ENCODE measurements at places on chromosomes 4 and X. TPM values are rescaled to one million over a fixed set of nuclear protein-coding genes. Genes with fewer than 3 reads are reported as not detected.

DNA sequence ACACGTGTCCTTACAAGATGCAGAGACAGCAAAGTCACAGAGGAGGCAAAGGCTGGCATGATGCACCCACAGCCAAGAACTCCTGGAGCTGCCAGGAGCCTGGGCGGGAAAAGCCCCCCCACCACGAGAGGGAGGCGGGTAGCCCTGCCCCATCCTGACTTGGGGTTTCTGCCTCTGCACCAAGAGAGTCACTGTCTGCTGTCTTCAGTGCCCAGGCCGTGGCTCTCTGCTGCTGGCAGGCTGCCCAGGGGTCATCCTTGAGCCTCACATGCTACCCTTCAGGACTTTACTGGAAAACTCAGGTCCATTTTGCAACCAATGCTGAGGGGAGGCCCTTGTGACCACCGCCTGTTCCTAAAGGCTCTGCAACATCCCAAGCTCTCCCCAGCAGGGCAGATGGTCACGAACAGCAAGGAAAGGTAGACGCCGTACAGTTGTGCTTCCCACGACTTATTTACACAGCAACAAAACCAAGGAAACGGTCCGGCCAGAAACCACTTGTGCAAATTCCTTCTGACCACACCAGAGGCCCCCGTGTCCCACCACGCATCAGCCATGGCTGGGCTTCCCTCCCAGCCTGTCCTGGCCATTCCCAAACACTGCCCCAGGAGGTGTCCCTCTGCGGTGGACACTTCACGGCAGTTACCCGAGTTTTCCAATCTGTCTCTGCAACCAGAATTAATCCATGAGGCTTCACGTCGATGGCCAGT is 56.9 kb downstream of the ACOX3 start:
- DNase-seq: no peak

- DNase-seq: no peak
These were observed 23.3 kb upstream of the INTU start for GRCh38 chr4:127609484-127609883.

GRCh38 chrX:19354625-19355024 is 10.9 kb downstream of the PDHA1 start:
- DNase-seq: no peak

DNA sequence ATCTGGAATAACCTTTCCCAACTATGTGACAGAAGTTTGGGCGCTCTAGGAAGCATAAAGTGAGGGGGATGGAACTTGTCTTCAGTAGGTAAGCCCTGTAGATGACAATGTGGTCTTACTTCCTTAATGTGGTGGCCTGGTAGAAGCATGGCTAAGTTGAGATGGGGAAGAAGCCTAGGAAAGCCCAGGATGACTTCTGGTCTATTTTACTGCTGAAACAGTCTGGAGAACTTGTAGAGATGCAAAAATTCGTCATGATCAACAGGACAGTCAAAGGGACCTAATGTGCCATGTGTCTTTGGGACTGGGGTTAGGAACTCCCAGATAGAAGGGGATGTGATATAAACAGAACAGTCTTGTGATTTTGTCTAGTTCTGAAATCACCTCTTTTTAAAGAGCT is 40.8 kb downstream of the CCNG2 start:
- DNase-seq: no peak

DNA sequence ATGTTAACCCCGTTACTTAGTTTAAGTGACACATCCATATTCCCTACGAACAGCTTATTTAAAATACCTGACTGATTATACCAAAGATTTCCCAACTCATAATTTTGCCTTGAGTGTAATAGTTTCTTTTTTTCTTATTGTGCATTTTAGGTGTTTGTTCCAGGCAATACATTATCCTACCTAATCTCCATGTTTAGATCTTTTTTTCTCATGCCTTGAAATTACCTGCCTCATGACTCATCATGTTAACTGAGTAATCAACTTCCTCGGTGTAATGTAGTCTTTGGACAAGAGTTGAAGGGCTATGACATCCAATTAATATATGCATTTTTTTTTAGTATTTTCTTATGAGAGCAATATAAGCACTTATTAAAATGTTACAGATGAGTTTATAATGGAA is 228.7 kb upstream of the ANKRD50 start:
- DNase-seq: no peak

- no peak for DNase-seq
These were observed 154.3 kb upstream of the EOLA2 start for GRCh38 chrX:150092549-150092948.

GRCh38 chr4:7985072-7985471 is 45.4 kb upstream of the AFAP1 start:
- DNase-seq: no peak

GRCh38 chrX:131704136-131704695 is 160.3 kb downstream of the OR13H1 start:
- DNase-seq: peak; percentile 89

DNA sequence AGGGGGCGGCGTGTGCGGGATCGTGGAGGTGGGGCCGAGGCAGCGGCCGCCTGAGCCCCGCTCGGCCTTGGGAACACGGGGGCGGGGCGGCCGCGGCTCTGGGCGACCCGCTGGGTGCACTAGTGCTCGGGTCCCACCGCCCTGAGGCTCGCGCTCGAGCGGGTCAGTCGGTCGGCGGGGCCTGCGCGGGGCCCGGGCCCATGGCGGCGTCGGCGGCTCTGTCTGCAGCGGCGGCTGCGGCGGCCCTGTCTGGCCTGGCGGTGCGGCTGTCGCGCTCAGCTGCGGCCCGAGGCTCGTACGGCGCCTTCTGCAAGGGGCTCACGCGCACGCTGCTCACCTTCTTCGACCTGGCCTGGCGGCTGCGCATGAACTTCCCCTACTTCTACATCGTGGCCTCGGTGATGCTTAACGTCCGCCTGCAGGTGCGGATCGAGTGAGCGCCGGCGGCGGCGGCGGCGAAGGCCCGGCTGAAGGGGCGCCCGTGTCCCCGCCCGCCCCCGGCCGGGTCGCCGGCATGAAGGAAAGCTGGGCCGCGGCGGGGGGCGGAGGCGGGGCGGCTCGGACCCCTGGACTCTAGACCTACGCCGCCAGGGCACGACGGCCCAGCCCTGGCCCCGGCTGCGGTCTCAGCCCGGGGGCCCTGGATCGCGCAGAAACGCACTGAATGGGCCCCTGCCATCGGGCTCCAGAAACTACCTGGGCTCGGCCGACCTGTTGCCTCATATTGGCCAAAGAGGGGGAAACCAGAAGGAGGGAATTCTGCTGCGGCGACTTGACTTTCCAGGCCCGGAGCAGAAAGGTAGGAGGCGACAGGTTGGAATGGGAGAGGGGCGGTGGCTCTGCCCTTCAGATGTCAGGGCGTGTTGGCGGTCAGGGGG is at the start of gene SMIM10L2A:
Gene SMIM10L2A (plus strand): TSS at position 13 of the 878 bp plus-strand sequence. CDS start 188 bp downstream, at position 201.
- DNase-seq: no peak

DNA sequence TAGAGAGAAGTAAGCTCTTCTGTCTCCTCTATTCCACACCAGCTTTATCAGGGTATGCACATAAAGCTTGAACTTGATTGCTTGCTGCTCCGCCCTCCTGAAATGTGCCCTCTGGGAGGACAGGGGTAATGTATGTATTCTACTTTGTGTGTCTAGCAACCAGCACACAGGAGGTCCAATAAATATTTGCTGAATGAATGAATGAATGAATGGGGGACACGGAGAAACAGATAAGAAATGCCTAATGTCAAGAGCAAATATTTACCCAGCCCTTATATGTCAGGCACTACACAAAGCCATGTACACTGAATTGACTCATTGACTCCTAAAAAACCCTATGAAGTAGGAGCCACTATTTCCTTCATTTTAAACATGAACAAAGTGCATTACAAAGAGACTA is 2.3 kb upstream of the MSL3 start:
- DNase-seq: no peak

- DNase-seq: no peak
These were observed 108.2 kb upstream of the SORBS2 start for GRCh38 chr4:185920171-185920570.

DNA sequence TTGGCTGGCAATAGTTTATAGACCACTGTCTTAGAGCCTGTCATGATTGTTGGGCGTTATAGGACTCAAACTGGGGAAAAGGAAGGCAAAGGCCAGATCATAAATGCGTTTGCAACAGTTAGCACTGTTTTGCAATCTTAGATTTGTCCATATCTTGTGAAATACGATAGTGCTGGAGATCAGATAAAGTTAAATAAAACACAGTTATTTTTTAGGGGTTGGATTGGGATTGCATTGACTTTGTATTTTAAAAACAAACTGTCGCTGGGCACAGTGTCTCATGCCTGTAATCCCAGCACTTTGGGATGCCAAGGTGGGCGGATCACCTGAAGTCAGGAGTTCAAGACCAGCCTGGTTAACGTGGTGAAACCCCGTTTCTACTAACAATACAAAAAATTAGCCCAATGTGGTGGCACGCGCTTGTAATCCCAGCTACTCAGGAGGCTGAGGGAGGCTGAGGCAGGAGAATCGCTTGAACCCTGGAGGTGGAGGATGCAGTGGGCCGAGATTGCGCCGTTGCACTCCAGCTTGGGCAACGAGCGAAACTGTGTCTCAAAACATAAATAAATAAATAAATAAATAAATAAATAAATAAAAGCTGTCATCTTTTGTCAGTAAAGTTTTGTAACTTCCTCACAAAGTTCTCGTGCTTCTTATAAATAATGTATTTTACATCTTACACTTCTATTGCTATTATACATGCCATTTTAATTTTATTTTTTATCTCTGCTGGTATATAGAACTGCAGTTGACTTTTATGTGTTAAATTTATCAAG is 117.2 kb downstream of the KDM6A start:
- no peak for DNase-seq

- no peak for DNase-seq
These were observed 119.7 kb downstream of the CHRNA9 start for GRCh38 chr4:40454816-40455215.

- DNase-seq: no peak
These were observed 111.6 kb downstream of the BTC start for GRCh38 chr4:74682567-74683359.

DNA sequence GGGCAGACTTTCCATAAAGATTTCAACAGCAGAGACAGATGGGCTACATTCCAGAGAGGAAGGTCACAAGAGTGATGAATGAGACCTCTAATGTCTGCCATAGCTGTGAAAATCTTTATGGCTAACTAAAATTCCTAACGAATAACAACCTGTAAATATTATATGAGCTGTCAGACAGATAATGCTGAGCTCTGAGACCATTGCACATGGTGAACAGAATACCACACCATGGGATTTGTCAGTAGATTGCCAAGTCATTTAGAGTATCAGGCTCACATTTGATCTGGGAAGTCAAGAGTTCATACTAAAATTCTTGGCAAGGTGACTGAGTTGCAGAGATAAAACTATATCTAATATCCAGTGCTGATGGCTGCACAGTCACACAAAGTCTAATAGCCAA is 259.2 kb upstream of the FTHL17 start:
- DNase-seq: no peak

DNA sequence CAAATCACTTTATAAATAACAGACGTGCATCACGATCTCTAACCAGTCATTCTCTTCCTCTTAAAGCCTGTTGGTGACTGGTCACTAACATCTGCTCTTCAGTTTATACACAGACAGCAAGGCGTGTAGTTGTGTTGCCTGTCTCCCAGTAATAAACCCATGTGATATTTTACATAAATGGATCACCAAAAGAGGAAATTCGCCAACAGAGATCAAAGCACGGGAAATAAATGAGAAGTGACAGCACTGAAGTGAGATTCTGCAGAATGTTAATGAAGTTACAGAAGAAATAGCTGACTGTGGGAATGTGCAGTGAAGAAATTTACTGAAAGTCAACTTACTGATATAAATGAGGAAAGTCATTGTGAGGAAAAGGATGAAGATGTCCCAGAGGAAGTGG is 47.0 kb downstream of the AFF1 start:
- no peak for DNase-seq

- DNase-seq: no peak
These were observed 46.4 kb downstream of the AKAP4 start for GRCh38 chrX:50154429-50154828.

DNA sequence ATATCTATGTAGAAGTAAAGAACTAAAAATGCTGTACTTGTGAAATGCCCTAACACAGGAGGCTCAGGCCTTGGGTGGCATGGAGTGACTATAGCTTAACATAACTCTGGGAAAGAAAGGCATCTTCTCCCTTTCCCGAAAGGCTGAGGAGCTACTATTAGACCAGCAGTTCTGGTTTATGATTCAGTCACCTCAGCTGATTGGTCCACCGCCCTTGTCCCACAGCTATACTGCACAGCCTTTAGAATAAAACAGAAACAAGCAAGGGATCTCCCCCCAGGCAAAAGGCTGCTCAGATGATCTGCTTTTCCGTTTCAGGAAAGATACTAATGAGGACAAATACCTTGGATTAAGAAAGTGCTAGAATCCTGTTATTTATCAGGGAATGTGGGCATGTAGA is 171.3 kb downstream of the SNCA start:
- DNase-seq: no peak

- peak; percentile 60 for DNase-seq
These were observed 14.7 kb upstream of the GSX2 start for GRCh38 chr4:54085284-54085683.

- DNase-seq: no peak
These were observed 139.5 kb downstream of the CPZ start for GRCh38 chr4:8732092-8732491.

GRCh38 chr4:11585506-11585905 is 156.8 kb upstream of the HS3ST1 start:
- DNase-seq: no peak

DNA sequence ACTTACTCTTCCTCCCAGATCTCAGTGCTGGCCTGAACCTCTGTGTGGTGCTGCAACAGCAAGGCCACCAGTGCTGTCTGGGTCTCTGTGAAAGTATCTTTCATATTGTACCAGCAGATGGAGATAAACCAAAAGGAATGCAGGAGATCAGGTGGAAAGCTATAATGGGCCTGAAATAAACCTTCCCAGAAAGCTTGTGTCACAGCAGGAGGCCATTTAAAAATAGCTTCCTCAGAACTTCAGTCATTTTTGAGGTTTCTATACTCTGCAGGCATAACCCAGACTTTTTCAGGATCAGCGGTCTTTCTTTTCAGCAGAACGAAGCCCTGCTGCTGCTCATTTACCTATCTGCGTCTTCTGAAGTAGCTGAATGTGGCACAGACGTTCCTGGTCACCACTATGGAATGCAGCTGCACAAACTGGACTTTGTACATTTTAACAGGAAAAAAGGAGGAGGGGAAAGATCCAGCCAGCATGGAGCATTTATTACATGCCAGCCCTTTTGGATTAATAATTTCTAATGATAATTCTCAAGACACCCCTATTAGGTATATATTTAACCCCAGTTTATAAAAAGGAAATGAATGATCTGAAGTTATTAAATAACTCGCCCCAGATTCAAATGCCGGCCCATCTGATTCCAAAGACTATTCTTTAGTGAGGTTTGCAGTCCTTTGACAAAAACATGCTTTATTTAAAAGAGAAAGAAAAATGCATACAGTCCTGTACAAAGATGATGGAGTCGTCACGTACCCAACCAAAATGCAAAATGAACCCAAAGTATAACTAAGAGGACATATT is 119.7 kb downstream of the NFKB1 start:
- DNase-seq: no peak

- DNase-seq: no peak
These were observed 129.1 kb downstream of the ARHGAP10 start for GRCh38 chr4:147860960-147861359.

GRCh38 chrX:40049084-40049641 is 48.6 kb downstream of the BCOR start:
- DNase-seq: no peak

NPY1R gene
- 2.8 TPM for total RNA-seq

KLHL34 gene
- 1.3 TPM for total RNA-seq

RHOXF2B gene
- total RNA-seq: not detected

FAM236C gene
- not detected for total RNA-seq

NALF2 gene
- total RNA-seq: 60.5 TPM

MAGEB1 gene
- total RNA-seq: not detected
